ENCODE measurements at places on chromosomes 11 and 22.

GRCh38 chr11:116718955-116719501, 53.8 kb downstream of the BUD13 start:
- no peak for DNase-seq

GRCh38 chr11:125173556-125173955, 9.0 kb downstream of the PKNOX2 start:
- DNase-seq = no peak

DNA sequence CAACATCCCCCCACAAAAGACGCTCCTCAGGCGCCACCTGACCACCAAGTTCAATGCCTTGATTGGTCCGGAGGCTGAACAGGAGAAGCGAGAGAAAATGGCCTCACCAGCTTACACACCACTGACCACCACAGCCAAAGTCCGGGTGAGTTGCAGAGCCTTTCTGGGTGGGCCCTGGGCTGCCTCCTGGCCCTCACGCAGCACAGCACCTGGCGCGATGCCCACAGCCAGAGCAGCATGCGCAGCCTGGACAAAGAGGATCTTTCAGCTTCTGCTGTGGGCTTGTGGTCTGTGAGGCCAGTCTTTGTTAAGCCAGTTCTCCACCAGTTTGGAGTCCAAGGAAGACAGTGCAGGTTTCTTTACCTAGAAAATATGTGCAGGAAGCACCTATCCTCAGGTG, 21.6 kb downstream of the CYB5R2 start:
- DNase-seq = no peak

DNA sequence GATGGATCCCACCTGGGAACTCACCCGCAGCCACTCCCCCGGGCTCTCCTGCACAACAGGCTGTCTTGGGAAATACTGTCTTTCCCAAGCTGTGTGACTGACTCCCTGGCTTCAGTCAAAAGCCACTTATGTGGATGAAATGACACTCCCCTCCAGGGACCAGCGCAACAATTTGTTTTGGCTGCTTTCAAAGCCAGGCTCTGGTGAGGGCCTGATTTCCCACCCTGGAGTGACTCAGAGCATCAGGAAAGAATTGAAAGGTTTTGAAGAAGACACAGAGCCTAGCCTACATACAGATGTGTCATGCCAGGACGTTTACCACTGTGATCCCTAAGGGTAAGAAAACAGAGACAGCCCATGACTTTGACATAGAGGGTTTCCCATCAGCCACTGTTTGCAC, 550.5 kb downstream of the MIAT start:
- no peak for DNase-seq

- DNase-seq = no peak
These were observed 5.7 kb downstream of the UPK3A start for GRCh38 chr22:45290410-45290936.

- DNase-seq = no peak
These were observed 389.2 kb downstream of the SOX6 start for GRCh38 chr11:15967166-15967565.

- no peak for DNase-seq
These were observed 9.7 kb downstream of the TEAD1 start for GRCh38 chr11:12683874-12684273.

GRCh38 chr22:23187871-23188700, 7.8 kb downstream of the BCR start:
- DNase-seq = no peak

- DNase-seq = no peak
These were observed 4.0 kb downstream of the DAGLA start for GRCh38 chr11:61683961-61684869.

GRCh38 chr11:34262531-34263081, 95.2 kb downstream of the ABTB2 start:
- no peak for DNase-seq

DNA sequence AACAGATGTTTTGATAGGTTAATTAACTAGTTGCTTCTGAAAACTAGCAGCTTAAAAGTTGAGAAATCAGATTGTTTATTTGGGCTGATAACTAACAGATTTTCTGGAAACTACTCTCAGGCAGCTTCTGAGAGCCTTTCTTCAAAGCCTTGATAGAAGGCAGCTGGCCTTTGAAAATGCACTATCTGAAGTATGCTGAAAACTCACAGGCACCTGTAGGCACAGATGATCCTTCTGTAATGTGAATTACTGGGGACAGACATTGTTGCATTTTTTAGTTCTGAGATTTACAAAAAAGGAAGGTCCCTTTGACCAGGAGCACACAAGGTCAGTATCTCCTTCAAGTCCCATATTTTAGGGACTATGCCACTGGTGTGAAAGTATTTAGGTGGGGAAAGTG, 460.8 kb upstream of the CNTN5 start:
- no peak for DNase-seq

DNA sequence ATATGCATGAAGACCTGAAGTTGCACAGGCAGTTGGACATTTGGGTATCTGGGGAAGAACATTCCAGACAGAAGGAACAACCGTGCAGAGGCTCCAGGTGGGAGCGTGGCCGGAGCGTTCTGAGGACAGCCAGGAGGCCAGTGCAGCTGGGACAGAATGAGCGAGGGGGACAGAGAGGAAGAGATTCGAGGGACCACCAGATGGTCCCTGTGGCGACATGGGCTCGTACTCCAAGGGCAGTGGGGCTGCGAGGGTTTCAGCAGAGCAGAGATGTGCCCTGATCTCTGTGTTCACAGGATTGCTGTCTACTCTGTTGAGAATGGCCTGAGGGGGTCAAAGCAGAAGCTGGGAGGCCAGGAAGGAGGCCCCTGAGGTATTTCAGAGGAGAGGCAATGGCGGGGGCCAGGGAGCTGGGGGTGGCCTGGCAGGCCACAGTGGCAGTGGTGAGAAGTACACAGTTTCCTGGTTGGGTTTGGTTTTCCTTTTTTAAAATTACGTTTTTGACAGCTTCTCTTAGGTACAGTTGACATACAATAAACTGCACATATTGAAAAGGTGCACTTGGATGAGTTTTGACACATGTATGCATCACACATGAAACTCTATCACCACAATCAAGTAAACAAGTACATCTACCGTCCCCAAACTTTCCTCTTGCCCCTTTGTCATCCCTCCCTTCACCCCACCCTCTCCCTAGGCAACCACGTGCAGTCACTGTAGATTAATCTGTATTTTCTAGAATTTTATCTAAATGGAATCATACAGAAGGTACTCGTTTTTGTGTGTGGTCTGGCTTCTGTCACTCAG, 24.8 kb upstream of the SOX10 start:
- DNase-seq = no peak

GRCh38 chr11:45927332-45927683, 4.9 kb downstream of the LARGE2 start:
- no peak for DNase-seq

DNA sequence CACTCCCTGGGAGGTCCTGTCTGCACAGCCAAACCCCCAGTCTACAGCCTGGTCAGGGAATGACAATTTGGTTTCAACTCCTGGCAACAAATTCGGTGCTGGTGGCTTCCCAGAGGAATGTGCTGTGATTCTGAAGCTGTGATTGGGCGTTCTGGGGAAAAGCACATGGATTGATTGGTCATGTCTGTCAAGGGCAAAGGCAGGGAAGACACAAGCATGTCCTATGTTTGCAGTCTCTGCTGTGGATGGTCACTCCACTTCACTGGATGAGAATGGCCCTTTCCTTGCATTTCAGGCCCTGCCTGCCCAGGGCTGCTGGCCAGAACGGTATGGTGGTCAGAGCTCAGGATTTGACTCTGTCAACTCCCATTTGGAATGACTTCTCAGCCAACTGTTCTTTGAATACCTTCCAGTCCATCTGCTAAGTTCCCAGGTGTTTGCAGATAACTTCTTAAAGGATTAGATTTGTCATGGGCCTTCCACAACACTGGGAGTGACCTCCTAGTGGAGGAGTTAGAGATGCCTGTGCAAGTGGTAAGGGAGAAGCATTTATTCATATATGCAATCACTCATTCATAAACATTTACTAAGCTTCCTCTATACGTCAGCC, 42.7 kb downstream of the SGSM1 start:
- no peak for DNase-seq

- no peak for DNase-seq
These were observed 702 bp upstream of the KCNJ4 start for GRCh38 chr22:38455530-38456271.

- no peak for DNase-seq
These were observed 34.9 kb downstream of the BID start for GRCh38 chr22:17739196-17739975.

DNA sequence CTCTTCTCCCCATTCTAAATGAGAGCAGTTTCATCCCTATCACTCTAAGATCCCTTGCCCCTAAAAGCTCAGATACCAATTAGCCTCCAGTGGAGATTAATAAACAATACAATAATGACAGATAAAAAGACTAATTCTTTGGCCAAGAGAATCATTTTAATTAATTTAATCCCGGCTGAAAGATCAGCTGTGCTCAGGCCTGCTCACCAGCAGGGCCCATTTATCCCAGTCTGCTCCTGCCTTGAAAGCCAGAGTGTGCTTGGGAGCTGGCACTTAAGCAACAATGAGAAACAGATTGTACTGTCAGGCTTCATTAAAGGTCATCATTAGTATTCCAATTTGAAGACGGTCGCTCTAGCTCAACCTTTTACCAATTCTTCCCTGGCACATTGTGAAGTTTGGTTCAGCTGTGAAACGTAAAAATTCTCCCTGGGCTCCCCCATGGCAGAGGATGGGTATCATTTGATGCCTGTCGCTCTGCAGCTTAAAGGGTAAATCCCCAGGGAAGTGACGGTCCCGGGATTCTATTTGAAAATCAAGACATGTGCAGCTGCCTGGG, 36.1 kb upstream of the HTATIP2 start:
- no peak for DNase-seq

DNA sequence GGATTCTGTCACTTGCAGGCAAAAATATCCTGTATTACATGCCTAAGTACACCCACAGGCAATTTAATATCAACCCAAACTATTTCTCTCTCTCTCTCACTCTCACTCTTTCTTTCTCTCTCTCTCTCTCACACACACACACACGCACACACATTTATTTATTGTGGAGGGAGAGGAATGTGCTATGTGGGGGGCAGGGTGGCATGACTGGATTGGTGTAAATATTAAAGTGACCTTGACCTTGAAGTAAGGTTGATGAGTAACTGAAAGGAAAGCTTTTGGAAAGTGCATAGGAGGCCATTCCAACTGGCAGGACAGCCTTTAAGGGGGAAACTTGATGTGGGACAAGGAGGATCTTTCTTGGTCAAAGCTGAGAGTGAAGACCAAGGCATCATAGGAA, 589.7 kb upstream of the KIRREL3 start:
- no peak for DNase-seq

GRCh38 chr11:128424851-128425285, 162.5 kb downstream of the ETS1 start:
- DNase-seq = no peak

DNA sequence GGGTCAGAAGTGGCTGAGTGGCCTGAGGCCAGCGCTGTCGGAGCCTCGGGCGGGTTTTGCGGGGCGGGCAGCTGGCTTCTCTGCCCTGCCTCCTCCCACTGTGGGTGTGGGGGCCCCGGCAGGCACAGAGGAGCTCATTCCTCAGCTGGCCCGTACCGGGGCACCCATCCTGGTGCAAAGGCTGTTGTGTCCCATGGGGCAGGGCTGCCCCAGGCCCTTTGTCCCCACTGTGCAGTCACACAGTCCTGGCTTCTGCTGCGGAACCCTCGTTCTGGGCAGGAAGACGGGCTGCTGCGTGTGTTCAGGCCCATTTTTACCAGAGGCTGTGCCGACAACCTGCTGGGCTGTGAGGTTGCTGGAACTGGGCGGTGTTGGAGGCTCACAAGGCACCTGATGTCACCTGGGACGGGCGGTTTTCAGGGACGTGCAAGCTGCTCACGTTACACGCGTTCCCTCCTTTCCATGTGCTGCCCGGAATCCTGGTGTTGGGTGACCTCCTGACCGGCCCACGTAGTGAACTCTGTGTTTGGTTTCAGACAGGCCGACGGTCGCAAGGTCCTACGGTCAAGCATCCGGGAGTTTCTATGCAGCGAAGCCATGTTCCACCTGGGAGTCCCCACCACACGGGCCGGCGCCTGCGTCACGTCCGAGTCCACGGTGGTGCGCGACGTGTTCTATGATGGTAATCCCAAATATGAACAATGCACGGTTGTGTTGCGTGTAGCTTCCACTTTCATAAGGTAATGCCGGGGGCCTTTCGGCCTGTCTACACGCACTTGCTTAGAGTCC, 5.2 kb downstream of the SELENOO start:
- no peak for DNase-seq

Data from stimulated activated CD4-positive, alpha-beta T cell treated with anti-CD3 and anti-CD28 coated beads, Interleukin-15, amount 100 ng/mL, for 1 hour (primary cell).